ENCODE measurements at places on chromosomes 3 and 15.

DNA sequence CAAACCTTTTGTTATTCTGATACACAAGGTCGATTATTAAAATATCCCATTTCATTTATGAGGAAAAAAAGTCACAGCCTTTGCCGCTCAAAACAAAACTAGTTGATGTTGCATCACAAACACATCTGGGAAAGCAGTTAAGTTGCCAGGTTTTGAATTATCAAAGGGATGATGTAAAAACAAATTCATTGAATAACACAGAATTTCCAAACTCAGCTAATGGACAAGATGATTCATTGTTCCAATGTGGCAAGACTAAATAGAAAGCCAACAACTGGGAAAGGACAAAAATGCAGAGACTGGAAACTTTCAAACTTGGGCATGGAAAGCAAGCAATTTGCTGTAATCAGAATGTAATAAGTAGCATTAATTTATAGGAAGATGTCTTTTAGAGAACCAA is 610.0 kb upstream of the ZNF385D start:
- DNase-seq: no peak

DNA sequence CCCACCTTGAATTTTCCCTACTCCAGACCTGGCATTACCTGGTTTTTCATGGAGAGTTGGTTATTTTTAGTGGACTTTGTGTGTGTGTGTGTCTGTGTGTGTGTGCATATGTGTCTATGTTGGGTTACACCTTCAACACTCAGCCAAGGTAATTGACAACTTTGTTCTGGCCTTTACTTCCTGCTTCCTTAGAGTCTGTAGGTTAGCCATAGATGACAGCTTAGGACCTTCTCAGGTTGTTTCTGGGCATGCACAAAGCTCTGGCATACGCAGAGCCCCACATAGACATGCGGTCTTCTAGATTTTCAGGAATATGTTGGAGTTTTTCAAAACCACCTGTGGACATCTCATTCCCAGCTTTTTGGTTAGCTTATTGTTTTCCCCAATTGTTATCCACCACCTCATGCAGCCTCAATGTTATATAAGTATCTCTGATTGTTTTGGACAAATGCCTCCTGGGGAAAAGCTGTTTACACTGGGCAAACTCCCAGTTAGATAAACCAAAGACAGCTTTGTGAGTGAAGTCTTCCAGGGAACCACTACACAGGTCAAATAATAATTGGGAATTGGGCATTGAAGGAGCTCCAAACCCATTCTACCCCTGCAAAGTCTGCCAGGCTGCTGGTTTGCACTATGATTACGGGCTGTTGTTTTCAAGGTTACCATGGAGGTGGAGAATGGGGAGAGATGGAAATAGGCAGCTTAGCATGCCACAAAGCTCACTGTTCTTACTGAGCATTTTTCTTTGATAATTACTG is 201.2 kb downstream of the ADAMTSL3 start:
- DNase-seq: no peak

- no peak for DNase-seq
These were observed 10.6 kb downstream of the EPB42 start for GRCh38 chr15:43210172-43210745.

DNA sequence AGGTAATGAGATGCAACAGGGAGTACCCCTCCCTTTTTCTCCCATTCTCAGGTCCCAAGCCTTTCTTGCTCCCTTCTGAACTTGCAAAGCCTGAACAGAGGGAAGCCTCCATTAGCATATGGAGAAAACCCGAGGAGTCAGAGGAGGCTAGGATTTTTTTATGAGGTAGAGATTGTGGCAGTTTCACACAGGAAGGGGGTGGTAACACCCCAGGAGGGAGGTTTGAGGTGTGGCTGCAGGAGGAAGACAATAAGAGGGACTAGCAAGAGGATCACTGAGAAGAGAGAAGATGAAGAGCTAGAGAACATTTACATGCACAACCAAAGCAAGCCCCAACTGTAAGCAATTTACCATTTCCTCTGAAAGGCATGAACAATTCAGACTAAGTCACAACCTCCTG is 322.7 kb downstream of the SV2B start:
- DNase-seq: no peak

GRCh38 chr3:167031364-167032049 is 348.6 kb downstream of the ZBBX start:
- DNase-seq: no peak

GRCh38 chr3:21919383-21919782 is 168.4 kb upstream of the ZNF385D start:
- DNase-seq: no peak

- no peak for DNase-seq
These were observed 335.3 kb upstream of the NECTIN3 start for GRCh38 chr3:110736332-110736731.

DNA sequence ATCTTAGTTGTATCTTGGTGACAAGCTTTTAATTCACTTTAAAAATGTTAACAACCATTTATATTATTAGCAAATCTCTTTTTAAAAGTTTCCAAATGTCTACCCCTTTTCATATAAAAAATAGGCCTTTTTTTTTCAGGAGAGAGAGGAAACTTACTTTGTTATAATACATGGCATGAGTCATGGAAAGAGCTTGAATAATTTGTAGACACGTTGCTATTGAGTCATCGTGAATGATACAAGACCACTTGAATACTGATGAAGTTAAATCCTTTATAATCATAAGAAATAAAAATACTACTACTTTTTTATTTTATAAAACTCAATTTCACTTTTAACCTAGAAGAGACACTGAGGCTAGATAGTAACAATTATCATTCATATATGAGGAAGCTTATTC is 70.3 kb upstream of the BBX start:
- DNase-seq: no peak

GRCh38 chr15:50353251-50353974 is 1.6 kb downstream of the GABPB1 start:
- DNase-seq: no peak

DNA sequence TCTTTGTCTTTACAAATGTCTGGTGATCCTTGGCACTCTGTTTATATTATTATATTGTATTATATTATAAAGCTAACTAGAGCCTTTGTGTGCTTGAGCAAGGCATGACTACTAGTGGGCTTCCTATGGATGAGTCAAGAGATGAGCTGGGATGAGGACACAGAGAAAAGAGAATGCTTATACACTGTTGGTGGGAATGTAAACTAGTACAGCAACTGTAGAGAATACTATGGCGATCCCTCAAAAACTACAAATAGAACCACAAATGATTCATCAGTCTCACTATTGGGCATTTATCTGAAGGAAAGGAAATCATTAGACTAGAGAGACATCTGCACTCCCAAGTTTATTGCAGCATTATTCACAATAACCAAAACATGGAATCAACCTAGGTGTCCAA is 40.8 kb upstream of the MED12L start:
- DNase-seq: no peak

GRCh38 chr3:45317710-45318109 is 70.7 kb upstream of the LARS2 start:
- no peak for DNase-seq

DNA sequence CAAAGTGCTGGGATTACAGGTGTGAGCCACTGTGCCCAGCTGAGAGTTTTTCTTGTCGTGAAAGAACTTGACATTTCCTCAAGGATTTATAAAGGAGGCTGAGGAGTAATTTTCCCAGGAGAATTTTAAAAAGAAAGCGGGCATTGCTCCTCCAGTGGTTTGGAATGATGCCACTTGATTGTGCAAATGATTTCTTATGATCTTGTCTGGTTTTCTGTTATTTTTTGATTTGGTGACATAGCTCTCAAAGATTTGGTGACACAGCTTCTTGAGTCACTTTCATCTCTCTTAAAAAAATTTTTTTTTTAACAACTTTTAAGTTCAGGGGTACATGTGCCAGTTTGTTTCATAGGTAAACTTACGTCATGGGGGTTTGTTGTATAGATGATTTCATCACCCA is 24.6 kb upstream of the NFKBIZ start:
- no peak for DNase-seq

DNA sequence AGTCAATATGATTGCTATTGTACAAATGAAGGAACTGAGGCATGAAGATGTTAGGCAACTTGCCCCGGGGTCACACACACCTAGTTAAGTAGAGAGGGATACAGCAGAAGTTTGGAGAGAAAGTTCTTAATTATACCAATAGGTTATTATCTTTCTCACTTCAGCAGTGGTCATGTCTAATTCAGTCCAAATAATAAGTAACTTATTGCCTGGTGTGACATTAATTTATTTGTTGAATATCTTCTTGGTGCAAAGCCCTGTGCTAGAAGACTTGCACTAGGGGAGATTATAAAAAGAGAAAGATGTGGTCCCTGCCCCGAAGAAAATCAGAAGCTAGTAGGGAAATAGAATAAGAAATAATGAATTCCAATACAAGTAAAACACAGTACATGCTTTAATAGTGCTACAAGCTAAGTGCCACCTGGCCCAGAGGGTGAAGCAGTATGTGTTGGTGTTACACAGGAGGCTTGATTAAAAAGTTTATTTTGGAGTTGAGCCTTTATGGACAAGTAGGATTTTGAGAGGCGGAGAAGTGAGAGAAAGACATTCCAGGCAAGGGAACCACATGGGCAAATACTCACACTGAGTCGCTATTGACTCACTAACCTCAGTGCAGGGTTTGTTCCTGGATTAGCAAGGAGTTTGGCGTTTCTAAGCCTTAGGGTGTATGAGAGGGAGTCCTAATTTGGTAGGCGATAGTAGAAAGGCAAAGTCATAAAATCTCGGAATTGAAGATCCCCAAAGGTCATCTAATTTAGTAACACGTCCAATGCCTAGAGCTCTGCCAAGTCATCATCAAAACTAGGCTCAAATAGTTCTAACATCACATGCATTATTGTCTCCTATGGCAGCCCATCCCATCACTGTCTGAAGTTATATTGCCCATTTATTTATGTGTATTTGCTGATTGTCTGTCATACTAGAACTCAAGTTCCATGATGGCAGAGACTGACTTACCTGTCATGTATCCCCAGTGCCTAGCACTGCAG is 19.2 kb upstream of the GSK3B start:
- DNase-seq: no peak

GRCh38 chr3:45748068-45748467 is 48.3 kb downstream of the SLC6A20 start:
- DNase-seq: no peak

- no peak for DNase-seq
These were observed 47.4 kb upstream of the ITGA11 start for GRCh38 chr15:68479406-68479805.

DNA sequence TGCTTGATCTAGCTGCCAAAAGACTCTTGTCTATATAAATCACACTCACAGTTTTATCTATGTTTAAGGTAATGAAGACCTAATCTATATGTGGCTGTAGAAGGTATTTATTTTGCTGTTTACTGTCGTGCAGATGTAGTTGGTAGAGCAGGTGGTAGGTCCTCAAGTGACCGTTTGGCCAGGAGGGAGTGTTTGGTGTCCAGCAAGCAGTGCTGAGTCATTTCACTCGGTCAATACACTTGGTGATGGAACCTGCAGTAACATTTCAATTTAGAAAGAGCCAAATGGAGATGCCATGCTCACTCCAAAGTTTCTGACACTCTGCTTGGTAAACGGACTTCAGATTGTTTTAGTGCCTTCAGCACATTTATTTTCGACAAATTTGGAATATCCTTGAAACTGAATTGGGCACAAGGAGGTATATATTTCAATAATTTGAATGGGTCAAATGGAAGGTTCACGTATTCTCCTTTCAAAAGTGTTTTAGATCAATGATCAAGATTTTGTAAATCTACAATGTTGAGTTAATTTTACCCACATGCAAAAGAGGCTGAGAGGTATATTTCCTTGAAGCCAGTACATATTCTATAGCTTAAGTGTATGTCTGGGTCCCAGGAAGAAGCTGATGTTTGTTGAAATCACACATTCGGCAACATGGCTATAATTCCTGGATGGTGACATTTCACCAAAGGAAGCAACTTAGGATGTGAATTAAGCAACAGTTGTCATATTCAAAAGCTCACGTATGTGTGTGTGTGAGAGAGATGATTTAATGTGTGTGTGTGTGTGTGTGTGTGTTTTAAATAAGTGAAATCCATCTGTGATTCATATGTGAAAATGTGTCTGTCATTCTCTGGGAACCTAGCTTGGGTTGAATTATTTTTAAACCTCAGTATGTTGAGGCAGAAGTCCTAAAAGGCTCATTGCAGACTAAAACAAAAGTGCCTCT is 7.7 kb upstream of the CX3CR1 start:
- DNase-seq: peak; percentile 73

GRCh38 chr3:73547427-73548248 is 77.1 kb downstream of the PDZRN3 start:
- no peak for DNase-seq

DNA sequence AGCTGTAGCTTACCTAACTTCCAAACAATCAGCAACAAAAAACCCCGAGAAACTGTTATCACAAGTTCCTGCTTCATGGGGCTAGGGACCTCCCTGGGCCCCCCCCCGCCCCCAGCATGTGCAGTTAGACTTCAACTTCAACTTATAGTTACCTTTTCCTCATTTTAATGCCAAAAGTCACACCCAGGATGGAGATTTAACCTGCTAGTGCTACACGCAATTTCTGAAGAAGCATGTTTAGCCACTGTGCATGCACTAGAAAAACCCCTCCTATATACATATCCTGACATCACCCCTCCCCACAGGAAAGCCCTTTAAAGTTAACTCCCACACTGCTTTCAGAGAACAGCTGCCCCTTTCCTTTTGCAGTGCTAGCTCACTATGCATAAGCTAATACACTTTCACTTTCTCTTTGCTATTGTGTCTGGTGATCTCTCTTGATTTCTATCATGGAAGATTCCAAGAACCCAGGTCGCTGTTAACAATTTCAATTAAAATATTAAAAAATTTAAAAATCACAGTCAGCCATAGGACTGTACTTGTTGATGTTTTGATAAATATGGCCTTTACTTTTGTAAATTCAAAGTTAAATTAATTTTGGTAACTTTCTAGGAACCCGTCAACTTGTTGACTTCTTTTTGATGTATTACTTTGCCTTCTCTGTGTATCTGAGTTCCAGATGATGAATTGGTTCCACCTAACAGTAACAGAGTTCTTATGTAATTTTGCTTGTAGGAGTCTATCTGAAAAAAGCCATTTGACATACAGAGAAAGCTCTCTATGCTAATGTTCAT is 75.2 kb upstream of the ACAD9 start:
- no peak for DNase-seq

GRCh38 chr15:35068846-35069475 is 16.1 kb downstream of the NANOGP8 start:
- DNase-seq: no peak

Measured in SHP77 treated with DMSO at 0.1 percent for 48 hours (cell line).